Right lung (tissue), 10 donors: ENCODE measurements at places on chromosomes 4 and X. TPM values are rescaled to one million over a fixed set of nuclear protein-coding genes. Genes with fewer than 3 reads are reported as not detected.

Gene ADAMTS3
- polyA plus RNA-seq = 9.2 TPM

Gene WDR44
- 14.1 TPM for polyA plus RNA-seq

GRCh38 chr4:152062936-152063620, 302.3 kb upstream of the GATB start:
- DNase-seq = no peak

DNA sequence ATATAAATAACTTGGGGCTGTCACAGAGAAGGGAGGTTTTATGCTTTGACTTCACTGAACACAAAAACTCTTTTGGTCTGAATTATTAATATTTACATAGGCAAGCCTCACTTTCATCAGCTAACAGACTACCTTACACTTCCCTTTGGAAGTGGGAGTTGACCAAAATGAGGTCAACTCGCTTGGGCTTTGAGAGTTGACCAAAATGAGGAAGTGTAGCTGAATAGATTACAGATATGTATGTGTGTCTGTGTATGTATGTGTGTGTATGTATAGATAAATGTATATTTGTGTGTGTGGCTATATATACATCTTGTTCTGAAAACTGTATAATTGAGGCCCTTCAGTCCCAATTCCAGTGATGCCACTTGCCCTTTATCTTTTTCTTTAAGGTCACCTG, 113.3 kb upstream of the IL13RA1 start:
- no peak for DNase-seq

DNA sequence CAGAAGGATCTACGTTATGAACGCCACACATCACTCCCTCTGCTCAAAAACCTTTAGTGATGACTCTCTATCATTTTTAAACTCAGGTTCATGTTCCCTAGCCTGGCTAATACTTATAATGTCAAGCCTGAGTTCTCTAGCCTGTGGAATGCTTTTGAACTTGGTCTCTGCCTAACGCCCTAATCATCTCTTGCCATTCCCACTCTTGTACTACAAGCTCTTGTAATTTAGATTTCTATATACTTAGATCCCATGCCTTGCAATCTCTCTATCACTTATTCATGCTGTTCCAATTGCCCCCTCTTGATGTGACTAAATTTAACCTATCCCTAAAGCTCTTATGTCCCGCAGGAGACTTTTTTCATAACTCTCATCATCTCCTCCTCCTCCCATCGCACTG, 40.3 kb downstream of the SLC4A4 start:
- DNase-seq = no peak
